PC-3 (cell line): ENCODE measurements at places on chromosomes 12 and 14.

DNA sequence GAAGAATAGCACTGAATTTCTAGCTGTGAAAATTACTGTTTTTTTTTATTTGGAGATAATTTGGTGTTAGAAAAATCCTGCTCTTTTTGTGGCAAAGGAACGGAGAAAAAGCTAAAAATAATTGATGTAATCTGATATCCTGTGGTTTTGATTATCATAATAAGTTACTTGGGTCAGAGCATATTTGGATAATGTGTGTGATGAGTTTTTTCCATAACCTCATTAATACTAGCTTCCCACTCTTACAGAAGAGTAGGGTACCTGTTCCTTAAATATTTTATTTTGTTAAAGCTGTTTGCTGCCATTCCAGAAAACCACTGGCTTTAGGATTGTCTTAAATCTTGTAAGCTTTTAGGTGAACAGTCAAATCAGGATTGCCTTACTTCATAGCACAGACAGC, 4.7 kb downstream of the PSMC6 start:
- DNase-seq: no peak

- no peak for DNase-seq
These were observed 24.6 kb upstream of the KLRD1 start for GRCh38 chr12:10283027-10283426.

GRCh38 chr14:89543425-89543790, 126.4 kb upstream of the FOXN3 start:
- no peak for DNase-seq

GRCh38 chr12:14982562-14982961, 9.7 kb downstream of the PDE6H start:
- no peak for DNase-seq
